ENCODE measurements at places on chromosomes 3 and 15.

GRCh38 chr15:82530006-82530405 lies 10.3 kb downstream of the RPS17 start:
- no peak for DNase-seq

DNA sequence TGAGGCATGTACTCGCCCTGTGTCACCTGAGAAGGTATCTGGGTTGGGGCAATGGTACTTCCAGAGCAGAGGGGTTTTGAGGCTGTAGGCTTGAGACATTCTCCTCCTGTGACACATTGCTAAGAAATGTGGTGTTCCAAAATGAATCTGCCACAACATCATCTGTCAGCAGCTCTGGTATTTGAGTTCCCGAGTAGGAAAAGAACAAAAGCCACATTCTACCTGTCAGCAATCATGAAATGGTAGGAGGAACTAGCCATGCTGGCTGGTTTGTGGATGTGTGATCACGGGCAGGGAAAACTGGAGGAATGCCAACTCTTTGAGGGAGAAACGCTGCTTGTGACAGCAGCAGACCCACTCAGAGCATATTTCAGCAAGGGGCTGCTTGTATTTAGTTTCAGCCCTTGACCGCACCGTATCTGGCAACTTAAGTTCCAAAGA lies 579.4 kb upstream of the TBL1XR1 start:
- DNase-seq, result no peak

DNA sequence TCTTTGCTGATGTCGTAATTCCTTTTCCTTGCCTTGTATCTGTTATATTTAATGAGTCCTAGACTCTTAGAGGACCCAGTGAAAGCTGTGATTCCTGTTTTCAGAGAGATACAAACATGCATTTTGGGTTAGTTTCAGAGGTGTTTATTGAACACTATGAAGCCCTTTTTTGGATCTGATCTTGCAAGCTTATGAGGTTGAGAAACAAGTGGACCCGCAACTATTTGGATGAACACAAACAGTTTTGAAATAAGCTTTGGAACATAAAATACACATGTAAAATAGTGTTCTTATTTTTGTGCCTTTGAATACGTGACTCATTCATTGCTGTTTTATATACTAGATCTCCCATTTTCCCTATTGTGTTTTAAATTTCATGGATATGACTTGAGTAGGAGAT lies 33.5 kb downstream of the SNRK start:
- DNase-seq, result no peak

GRCh38 chr3:188695241-188695640 lies 476.5 kb upstream of the TPRG1 start:
- no peak for DNase-seq

GRCh38 chr15:40051616-40052415 lies 12.8 kb upstream of the SRP14 start:
- DNase-seq, result no peak

- no peak for DNase-seq
These were observed 230.2 kb upstream of the EIF1B start for GRCh38 chr3:40079203-40079846.

All from stimulated activated CD4-positive, alpha-beta T cell treated with anti-CD3 and anti-CD28 coated beads, Interleukin-4, amount 100 ng/mL, for 1 hour (primary cell).